ENCODE measurements at places on chromosomes 13 and 19. TPM values are rescaled to one million over a fixed set of nuclear protein-coding genes. Genes with fewer than 3 reads are reported as not detected.
A peak's percentile ranks its signal among the peaks of the same experiment; 100 is the strongest.

DNA sequence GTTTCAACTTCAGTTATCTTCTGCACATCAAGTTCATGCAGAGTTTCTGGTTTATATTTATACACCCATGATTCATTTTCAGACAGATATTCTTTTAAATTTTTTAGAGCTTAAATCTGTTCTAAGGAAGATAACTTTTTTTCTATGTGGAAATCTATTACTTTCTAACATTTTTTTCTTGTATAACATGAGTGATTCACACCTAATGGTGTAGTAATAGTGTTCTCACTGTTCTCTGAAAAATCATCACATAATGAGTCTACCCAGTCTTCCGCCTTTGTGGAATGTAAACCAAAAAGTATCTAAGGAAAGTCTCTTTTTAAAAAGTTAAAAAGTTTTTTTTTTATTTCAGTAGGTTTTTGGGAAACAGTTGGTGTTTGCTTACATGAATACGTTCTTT is 70.8 kb downstream of the FNDC3A start:
- no peak for DNase-seq

- DNase-seq, result no peak
These were observed 577.3 kb downstream of the LMO7 start for GRCh38 chr13:76213423-76213904.

DNA sequence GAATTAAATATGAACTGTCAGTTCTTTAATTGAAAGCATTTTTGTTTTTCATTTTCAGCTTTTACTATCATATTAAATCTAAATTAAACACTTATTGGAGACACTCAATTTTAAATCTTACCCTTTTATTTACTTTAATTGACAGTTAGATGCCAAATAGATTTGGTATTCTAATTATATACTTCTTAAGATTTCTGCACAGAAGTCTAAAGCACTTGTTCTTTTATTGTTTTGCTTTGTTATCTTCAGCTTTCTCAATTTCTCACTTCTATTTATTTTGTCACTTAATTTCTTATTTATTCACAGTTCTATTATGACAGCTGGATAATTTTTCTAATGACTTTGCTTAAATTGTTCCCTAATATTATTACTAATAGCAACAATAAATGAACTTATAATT is 1397.3 kb upstream of the MIR17HG start:
- no peak for DNase-seq

- DNase-seq, result peak; percentile 21
These were observed 43.1 kb downstream of the SUGP2 start for GRCh38 chr19:18990128-18990708.

GRCh38 chr13:80840316-80840976 is 499.5 kb upstream of the SPRY2 start:
- DNase-seq, result peak; percentile 39

DNA sequence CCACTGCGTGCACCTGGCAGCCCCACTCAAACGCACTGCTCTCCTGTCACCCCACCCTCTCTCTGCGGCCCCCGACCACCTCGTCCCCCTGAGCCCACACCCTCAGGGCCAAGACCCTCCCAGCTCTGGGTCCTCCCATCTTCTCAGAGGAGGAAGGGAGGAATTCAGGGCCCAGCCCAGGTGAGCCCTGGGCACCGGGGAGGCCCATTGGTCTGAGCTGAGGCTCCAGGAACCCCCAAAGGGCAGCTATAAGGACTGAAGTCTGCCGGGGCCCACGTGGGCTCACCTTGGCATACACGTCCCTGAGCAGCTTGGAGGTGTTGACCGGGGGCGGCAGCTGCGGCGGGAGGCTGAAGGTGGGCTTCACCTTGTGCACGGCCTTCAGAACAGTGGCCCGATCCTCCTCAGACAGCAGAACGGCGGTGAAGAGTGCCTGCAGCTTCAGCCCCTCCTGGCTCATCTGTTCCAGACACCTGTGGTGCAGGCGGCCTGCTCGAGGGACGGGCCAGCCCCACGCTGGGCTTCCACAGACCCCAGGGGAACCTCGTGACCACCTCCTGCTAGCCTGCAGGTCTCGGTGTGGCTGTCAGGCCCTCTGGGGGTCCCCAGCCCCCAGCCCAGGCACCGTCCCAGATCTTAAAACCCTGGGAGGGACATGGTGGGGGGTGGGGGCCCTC is 8.8 kb downstream of the POLRMT start:
- DNase-seq, result no peak

GRCh38 chr13:96279904-96280303 is 190.0 kb downstream of the HS6ST3 start:
- DNase-seq, result no peak

GRCh38 chr19:13817615-13818371 is 22.6 kb downstream of the ZSWIM4 start:
- DNase-seq, result peak; percentile 99

GRCh38 chr19:51434456-51434855 is 17.0 kb upstream of the SIGLEC10 start:
- DNase-seq, result no peak

DNA sequence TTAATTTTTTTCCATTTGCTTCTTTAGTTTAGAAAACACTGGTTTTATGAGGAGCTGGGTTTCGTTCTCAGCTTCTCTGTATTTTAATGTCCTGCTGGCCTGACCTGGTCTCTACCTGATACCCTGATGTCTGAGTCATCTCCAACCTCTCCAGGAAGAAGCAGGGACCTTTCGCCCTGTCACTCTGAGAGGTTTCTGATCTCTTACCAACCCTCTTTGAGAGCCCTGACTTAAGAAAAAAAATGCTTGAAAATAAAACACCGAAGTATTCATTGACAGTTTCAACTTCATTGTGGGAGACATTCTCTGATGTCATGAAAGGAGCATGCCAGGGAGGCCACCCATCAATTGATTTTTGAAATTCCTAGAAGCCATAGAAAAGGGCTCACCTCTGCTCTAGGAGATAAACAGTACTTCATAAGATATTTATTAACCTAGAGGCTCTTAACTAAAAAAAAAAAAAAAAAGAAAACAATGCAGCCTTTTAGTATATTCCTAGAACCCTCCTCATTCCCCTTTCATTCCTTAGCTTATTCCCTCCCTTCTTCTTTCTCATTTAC is 234.8 kb downstream of the ENOX1 start:
- no peak for DNase-seq

GRCh38 chr19:33175886-33176669 is 18.1 kb upstream of the LRP3 start:
- no peak for DNase-seq

DNA sequence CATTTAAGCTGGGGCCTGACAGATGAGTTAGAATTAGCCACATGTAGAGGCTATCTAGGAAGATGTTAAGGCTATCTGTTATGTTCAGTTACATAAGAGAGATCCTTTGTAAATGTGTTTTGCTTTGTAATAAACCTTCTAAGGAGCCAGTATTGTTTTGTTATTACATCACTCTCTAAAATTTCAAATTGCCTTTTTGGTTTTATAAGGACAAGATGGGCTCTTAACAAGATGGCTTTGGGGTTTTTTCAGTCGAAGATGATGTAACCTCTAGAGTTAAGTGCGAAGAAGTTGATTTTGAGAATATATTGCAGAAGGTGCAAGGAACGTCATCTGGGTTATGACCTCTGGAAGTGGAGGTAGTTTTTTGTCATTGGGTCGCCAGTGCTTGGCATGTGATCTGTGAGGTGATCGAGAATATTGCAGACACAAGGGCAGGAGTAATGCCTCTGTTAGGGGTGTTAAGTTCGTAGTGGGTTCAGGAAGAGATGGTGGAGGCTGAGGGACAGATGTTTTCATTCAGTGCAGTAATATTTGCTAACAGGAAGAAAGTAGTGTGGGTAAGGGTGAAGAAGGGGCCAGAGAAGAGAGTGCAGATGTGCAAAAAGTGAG is 12.7 kb downstream of the LSM14A start:
- DNase-seq, result no peak

GRCh38 chr13:49539313-49539712 is 43.6 kb downstream of the PHF11 start:
- no peak for DNase-seq

DNA sequence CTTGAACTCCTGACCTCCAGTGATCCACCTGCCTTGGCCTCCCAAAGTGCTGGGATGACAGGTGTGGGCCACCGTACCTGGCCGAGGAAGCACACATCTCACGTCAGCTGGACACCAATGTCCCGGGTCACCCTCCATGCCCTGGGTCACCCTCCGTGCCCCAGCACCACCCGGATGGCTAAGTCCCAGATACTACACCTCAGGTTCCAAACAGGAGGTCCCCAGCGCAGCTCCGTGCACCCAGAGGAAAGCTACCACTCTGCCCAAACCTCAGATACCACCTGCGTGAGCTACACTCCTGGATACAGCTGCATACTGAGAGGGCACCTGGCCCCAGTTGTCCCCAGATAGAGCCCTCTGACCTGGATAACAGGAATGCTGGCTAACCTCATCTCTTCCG is 14.0 kb downstream of the LRRC4B start:
- no peak for DNase-seq

DNA sequence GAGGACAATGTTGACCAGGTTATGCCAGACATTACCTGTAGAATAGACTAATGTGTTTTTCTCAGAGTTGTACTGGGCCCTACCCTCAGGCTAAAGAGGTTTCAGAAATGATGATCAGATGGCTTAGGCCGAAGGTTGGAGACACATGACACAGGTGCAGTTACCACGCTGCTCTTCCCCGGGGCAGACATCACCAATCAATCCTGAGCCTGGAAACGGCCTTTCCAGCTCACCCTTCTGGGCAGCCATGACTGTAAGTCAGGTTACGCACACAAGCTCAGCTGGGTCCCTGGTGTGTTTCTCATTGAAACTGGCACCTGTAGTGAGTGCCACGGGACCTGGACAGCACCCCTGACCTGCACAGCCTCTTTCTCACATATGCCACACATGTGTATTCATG is 299.3 kb downstream of the UQCRFS1 start:
- no peak for DNase-seq

DNA sequence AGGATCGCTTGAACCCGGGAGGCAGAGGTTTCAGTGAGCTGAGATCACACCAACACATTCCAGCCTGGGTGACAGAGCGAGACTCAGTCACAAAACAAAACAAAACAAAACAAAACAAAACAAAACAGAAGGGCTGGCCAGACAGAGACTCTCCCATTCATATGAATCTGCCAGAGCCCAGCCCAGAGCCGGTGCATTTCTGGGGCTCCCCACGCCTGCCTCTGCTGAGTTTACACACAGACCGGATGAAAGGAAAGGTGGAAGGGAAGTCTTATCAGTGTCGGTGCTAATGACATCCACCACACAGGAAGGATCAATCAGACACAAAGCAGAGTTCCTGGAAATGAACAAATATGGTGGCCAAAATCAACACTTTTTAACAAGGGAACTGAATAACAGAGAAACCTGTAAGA is 6.8 kb downstream of the TRAPPC6A start:
- DNase-seq, result no peak

- no peak for DNase-seq
These were observed 74.2 kb downstream of the CDK8 start for GRCh38 chr13:26327940-26328725.

GRCh38 chr13:107360010-107360409 is 792.1 kb upstream of the ARGLU1 start:
- DNase-seq, result no peak

GRCh38 chr13:28429685-28430290 is 65.1 kb downstream of the FLT1 start:
- DNase-seq, result peak; percentile 96

Gene FOSB
- total RNA-seq, result 0.89 TPM

Gene RAB3D
- 21.2 TPM for total RNA-seq

Gene PRRG2
- 10.5 TPM for total RNA-seq

Gene DLL3
- total RNA-seq, result 15.6 TPM

Gene MPHOSPH8
- total RNA-seq, result 15.6 TPM

Gene STK11
- 96.5 TPM for total RNA-seq

Gene PALM3
- total RNA-seq, result 40.2 TPM

Gene TNFRSF19
- 0.93 TPM for total RNA-seq

Gene CLDND2
- total RNA-seq, result not detected

Gene SPART
- 109 TPM for total RNA-seq

Gene PRR22
- 1.0 TPM for total RNA-seq

Gene NCR1
- total RNA-seq, result 0.78 TPM

Measured in GM23338 (cell line).